Airway epithelial cell (primary cell): ENCODE measurements at places on chromosomes 2 and 18. TPM values are rescaled to one million over a fixed set of nuclear protein-coding genes. Genes with fewer than 3 reads are reported as not detected.

GRHL1 gene
- total RNA-seq = 33.9 and 50.1 TPM in 2 replicates

SLC4A3 gene
- 5.9 and 6.5 TPM in 2 replicates for total RNA-seq

MREG gene
- 19.0 TPM in 2 replicates for total RNA-seq

CPS1 gene
- 10.8 TPM in 2 replicates for total RNA-seq

MAPK4 gene
- total RNA-seq = not detected in 2 replicates

SMAD2 gene
- 42.7 and 45.6 TPM in 2 replicates for total RNA-seq

L3MBTL4 gene
- 0.05 and 0.07 TPM in 2 replicates for total RNA-seq

GPR55 gene
- not detected in 2 replicates for total RNA-seq

CFC1 gene
- not detected in 2 replicates for total RNA-seq

IL1F10 gene
- total RNA-seq = 0.78 TPM in 1 of 2 replicates, not detected in the other

LYPD1 gene
- not detected in 2 replicates for total RNA-seq

GPR39 gene
- 9.3 and 10.9 TPM in 2 replicates for total RNA-seq

FRZB gene
- total RNA-seq = 0.21 TPM in 1 of 2 replicates, not detected in the other

RAB6C gene
- not detected in 2 replicates for total RNA-seq

GCG gene
- total RNA-seq = not detected in 2 replicates

CXCR2 gene
- total RNA-seq = 0.09 and 0.56 TPM in 2 replicates

B3GNT7 gene
- 0.28 and 0.85 TPM in 2 replicates for total RNA-seq

SPTBN1 gene
- 156 and 207 TPM in 2 replicates for total RNA-seq

DUSP2 gene
- total RNA-seq = 4.9 and 6.5 TPM in 2 replicates

COL4A4 gene
- 0.05 and 0.07 TPM in 2 replicates for total RNA-seq

CD28 gene
- total RNA-seq = not detected in 2 replicates

SLC9A4 gene
- total RNA-seq = not detected in 2 replicates

METTL5 gene
- 78.2 and 93.7 TPM in 2 replicates for total RNA-seq

CNGA3 gene
- not detected in 2 replicates for total RNA-seq
